ENCODE measurements at places on chromosomes 6 and 20.
A peak's percentile ranks its signal among the peaks of the same experiment; 100 is the strongest.

DNA sequence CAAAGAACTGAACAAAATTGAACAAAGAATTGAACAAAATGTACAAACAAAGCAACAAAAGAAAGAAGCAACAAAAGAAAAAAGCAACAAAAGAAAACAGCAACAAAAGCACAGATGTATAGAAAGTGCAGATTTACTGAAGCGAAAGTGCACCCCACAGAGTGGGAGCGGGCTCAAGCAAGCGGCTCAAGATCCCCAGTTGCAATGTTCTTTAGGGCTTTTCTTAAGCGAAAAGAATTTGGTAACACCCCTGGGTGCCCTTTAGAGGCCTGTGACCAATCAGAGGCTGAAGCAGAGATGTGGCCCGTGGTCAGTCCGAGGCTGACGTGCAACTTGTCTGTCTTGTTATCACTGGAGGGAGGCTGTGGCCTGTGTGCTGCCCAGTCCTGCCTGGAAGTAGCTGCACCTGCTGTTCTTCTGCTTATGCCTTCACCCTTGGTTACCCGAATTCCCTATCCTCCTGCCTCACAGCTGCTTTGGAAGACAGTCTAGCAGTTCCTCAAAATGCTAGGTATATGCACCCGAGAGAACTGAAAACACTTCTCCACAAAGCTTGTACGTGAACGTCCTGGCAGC is 13.2 kb upstream of the KIF25 start:
- H3K36me3 ChIP-seq: no peaks in the 10 kb centered on the region
- H3K27me3 ChIP-seq: peaks cover 4% of the 10 kb centered on the region
- H3K4me3 ChIP-seq: no peak overlapping the region

DNA sequence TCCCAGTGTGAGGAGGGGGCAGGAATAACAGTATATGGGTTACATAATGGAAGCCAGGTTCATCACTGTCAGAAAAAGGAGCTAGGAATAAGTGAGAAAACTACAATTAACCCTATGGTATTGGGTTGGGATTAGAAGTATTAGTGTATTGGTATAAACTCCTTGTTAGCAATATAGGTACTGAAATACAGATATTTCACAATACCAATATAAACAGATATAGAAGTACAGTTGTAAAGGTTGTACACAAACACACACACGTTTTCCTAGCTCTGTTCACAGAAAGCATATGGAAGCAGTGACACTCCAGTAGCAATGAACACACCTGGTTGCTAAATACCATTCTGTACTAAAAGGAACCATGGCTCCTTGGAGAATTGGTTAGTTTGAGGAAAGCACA is 148.5 kb downstream of the KIF16B start:
- H3K4me1 ChIP-seq: no peaks in the 10 kb centered on the region
- no peak for DNase-seq
- no peak overlapping the region for H3K4me3 ChIP-seq
- H3K27me3 ChIP-seq: no peaks in the 10 kb centered on the region
- no peak overlapping the region for H3K27ac ChIP-seq

DNA sequence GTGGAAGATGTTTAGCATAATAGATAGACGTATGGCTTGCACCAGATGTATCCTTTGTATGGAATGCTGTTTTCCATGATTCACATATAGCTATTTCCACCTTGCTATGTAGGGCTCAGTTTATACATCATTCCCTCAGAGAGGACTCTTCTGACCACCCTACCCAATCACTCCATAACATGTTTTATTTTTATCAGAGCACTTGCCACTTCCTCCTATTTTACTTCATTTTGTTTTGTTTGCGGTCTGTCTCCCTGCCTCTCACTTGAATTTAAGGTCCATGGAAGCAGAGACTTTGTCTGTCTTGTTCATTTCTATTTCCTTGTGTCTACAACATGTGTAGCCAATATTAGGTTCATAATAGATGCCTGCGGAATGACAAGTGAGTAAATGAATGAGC is 266.9 kb upstream of the CITED2 start:
- no peaks in the 10 kb centered on the region for H3K36me3 ChIP-seq
- no peak overlapping the region for H3K27ac ChIP-seq
- no peak for DNase-seq
- no peak overlapping the region for H3K4me3 ChIP-seq
- peaks cover 9% of the 10 kb centered on the region for H3K4me1 ChIP-seq

GRCh38 chr20:50415516-50416268 is 94.5 kb upstream of the PTPN1 start:
- peaks cover 13% of the 10 kb centered on the region for H3K27me3 ChIP-seq
- DNase-seq: no peak
- H3K36me3 ChIP-seq: no peaks in the 10 kb centered on the region
- H3K4me3 ChIP-seq: no peak overlapping the region
- H3K4me1 ChIP-seq: no peaks in the 10 kb centered on the region

GRCh38 chr6:149435919-149436586 is 36.0 kb downstream of the SUMO4 start:
- H3K4me1 ChIP-seq: peaks cover 26% of the 10 kb centered on the region
- no peak overlapping the region for H3K27ac ChIP-seq
- no peak overlapping the region for H3K4me3 ChIP-seq
- H3K36me3 ChIP-seq: no peaks in the 10 kb centered on the region
- no peak for DNase-seq
- no peaks in the 10 kb centered on the region for H3K27me3 ChIP-seq

- H3K27me3 ChIP-seq: no peaks in the 10 kb centered on the region
- no peak overlapping the region for H3K4me3 ChIP-seq
- no peak overlapping the region for H3K27ac ChIP-seq
- H3K36me3 ChIP-seq: no peaks in the 10 kb centered on the region
- no peak for DNase-seq
These were observed 30.4 kb upstream of the PNRC1 start for GRCh38 chr6:89050155-89050554.

DNA sequence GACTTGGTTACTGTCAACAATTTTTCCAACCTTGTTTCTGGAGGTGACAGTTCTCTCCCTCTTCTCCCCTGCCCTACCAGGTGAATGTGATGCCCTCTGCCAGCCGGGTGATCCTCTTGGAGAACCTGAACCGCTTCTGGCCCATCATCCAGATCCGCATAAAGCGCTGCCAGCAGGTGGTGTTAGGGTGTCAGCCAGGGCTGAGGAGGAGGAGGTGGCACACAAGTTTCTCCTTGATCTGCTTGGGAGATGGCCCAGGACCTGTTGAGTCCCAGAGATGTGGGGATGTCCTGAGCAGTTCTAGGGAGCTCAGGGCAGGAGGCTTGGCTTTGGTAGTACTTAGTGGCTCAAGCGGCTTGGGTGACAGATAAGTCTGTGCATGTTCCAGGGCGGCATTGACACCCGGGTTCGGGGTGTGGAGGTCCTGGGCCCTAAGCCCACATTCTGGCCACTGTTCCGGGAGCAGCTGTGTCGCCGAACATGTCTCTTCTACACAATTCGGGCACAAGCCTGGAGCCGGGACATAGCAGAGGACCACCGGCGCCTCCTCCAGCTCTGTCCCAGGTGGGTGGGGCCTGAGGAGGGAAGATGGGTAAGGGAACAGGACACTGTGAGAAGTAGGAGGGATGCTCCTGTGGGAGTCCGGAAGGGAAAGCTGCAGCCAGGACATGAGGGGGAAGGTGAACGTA is 21.2 kb downstream of the CUL9 start:
- no peak overlapping the region for H3K4me3 ChIP-seq
- H3K4me1 ChIP-seq: no peaks in the 10 kb centered on the region
- DNase-seq: no peak
- H3K27me3 ChIP-seq: no peaks in the 10 kb centered on the region
- no peak overlapping the region for H3K27ac ChIP-seq

- no peak overlapping the region for H3K27ac ChIP-seq
- peaks cover 44% of the 10 kb centered on the region for H3K36me3 ChIP-seq
- H3K4me1 ChIP-seq: peaks cover 29% of the 10 kb centered on the region
- no peak overlapping the region for H3K4me3 ChIP-seq
- no peak for DNase-seq
These were observed 105.1 kb downstream of the IRF4 start for GRCh38 chr6:496649-497048.

GRCh38 chr6:158290659-158291058 is 21.6 kb upstream of the TULP4 start:
- H3K4me3 ChIP-seq: peak overlapping the region; percentile 81
- H3K27me3 ChIP-seq: no peaks in the 10 kb centered on the region
- peaks cover 69% of the 10 kb centered on the region for H3K4me1 ChIP-seq
- peak overlapping the region; percentile 94 for H3K27ac ChIP-seq
- H3K36me3 ChIP-seq: peaks cover 6% of the 10 kb centered on the region

DNA sequence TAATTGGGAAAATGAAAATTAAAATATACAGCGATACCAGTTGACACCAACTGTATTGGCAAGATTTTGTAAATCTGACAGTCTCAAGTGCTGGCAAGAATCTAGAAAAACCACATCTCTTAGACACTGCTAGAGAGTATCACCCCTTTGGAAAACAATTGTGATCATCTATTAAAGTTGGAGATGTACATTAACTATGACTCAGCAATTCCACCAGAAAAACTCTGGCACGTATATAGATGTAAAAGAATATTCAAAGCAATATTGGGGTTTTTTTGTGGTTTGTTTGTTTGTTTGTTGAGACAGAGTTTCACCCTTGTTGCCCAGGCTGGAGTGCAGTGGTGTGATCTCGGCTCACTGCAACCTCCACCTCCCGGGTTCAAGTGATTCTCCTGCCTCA is 142.9 kb downstream of the HACE1 start:
- H3K4me3 ChIP-seq: no peak overlapping the region
- no peaks in the 10 kb centered on the region for H3K27me3 ChIP-seq
- no peaks in the 10 kb centered on the region for H3K4me1 ChIP-seq
- no peak for DNase-seq
- no peak overlapping the region for H3K27ac ChIP-seq
- no peaks in the 10 kb centered on the region for H3K36me3 ChIP-seq
